Ascending aorta (tissue), 2 donors: ENCODE measurements at places on chromosomes 3 and 15. TPM values are rescaled to one million over a fixed set of nuclear protein-coding genes. Genes with fewer than 3 reads are reported as not detected.

DNA sequence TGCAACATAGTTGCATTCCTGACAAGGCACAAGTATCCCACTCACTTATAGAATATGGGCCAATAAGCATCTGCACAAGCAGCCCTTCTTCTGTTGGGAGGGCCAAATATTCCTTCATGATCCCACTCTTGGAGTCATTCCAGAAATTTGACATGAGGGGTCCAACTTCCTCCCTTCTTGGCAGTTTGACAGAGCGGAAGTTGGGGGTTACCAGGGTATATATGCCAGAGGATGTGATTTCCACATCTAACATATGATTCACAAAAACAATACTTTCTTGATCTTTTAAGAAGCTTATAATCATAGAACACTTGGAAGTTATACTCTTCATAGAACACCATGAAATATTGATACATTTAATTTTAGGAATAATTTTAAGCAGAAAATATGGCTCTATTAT lies 100.9 kb upstream of the CRBN start:
- DNase-seq, result no peak

DNA sequence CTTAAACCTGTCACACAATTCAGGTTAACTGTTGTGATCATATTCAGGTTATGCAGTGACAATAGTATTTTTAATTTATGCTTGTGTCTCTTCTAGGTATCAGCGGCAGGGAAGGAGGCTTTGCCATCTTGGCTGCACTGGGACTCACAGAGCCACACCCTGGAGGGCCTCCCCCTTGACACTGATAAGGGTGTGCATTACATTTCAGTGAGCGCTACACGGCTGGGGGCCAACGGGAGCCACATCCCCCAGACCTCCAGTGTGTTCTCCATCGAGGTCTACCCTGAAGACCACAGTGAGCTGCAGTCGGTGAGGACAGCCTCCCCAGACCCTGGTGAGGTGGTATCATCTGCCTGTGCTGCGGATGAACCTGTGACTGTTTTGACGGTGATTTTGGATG lies 23.6 kb upstream of the BSN start:
- no peak for DNase-seq

DNA sequence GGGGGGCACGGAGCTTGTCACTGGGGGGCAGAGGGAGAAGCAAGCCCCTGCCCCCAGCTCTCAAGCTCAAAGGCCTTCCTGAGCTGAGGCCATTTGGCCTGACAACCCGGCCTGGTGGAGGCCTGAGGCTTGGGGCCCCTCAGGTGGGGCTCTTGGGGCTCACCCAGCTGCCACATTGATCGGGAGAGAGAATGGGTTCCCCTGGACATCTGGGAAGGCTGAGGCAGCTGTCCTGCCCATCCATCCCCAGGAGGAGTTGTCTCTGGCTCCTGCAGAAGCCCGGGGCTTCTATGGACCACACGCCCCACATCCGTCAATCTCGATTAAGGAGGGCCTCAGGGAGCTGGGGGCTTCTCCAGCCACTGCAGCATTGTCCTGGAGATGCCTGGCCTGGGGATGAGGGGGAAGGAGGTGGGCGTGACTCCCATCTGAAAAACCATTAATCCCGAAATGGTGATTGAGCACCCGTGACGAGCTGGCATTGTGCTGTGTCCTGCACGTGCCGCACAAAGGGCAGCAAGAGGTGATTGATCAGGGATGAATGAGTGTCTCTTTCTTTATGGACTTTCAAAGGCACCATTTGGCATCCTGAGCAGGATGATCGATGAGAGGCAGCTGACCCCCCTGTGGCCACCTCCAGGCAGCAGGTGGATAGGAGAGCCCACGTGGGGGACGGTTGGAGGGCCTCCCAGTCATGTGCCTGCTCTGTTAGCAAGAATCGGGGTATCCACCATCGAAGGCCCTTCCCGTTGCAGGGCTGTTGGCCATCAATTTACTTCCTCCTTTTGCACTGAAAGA lies 17.2 kb upstream of the CRABP1 start:
- no peak for DNase-seq

DNA sequence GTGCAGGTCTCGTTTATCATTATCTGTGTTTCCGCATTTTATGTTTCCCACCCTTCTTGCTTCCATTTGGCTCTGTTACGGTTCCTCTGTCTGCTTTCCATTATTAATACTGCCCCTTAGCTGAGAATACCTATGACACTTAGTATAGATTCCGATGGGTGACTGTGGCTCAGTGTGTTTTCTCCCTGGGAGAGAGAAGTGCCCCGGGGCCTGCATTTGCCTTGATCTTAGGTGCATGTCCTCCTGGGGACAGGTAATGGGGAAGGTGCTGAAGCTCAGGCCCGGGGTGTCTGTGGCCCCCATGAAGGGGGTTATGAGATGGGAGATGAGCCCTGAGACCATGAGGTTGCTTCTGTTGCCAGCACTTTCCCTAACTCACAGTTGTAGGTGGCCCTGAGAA lies 43.4 kb upstream of the PCSK6 start:
- DNase-seq, result no peak

DNA sequence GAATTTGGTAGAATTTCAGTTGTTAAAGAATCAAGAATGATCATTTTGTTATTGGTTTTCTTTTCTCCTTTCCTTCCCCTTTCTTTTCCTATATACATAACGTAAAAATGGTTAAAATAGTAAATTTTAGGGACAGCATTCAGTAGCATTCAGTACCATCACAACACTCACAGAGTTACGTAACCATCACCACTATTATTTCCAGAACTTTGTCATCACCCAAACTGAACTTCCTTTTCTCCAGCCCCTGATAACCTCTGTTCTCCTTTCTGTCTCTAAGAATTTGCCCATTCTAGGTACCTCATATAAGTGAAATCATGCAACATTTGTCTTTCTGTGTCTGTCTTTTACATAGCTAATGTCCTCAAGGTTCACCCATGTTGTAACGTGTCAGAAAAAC lies 165.3 kb downstream of the AKAP13 start:
- DNase-seq, result no peak

DNA sequence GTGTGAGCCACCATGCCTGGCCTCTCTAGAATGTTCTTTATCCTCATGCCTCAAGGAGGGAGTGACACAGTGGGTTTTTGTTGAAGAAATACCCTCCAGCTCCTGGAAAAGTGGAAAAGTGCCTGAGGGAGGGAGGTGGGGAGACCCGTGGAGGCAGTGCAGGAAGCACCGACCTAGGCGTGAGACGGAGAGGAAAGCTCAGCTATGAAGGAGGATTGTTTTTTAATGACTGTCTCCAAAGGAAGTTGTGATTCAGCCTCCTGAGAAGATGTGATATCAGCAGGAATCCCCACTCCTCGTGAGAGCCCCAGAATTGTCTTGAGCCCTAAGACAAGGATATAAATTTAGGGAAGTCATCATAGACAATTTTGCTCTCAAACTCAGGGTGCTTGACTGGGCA lies 21.7 kb downstream of the RPLP1 start:
- DNase-seq, result no peak

DNA sequence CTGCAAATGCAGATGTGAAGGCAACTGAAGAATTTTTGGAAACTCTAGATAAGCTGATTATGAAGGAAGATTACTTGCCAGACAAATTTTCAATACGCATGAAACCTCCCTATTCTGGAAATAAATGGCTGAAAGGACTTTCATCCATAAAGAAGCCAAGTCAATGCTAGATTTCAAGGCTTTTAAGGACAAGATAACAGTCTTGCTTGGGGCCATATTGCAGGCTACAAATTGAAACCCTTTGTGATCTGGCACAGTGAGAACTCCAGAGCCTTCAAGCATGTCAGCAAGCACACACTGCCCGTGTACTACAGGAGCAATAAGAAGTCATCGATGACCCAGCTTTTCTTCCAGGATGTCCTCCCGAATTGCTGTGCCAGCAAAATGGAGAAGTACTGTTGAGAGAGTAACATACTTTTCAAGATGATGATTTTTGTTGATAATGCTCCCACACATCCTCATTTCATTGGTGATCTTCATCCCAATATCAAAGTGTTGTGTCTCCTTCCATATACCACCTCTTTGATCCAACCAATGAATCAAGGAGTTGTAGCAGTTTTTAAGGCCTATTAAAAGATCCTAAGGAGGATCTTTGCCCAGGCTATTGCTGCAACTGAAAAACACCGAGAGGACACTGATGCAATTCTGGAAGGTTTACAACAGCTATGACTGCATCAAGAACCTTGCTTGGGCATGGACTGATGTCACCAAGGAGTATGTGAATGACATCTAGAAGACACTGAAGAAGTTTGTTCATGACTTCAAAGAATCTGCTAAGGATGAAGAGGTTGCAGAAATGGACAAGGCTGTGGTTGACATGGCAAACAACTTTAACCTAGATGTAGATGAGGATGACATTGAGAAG lies 20.3 kb downstream of the CALML4 start:
- DNase-seq, result no peak

DNA sequence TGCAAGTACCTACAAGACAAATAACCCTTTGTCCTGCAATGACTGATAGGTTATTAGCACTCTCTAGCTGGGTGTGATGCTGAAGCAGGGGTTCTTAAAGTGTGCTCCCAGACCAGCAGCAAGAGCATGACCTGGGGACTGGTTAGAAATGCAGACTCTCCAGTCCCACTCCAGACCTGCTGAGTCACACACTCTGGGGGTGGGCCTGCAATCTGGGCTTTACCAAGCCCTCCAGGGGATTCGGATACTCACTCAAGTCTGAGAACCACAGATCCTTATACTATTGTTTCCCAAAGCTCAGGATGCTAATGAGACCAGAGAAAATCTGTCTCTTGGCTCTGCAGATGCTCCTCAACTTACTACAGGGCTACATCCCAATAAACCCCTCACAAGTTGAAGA lies 142.1 kb upstream of the RAD18 start:
- no peak for DNase-seq

DNA sequence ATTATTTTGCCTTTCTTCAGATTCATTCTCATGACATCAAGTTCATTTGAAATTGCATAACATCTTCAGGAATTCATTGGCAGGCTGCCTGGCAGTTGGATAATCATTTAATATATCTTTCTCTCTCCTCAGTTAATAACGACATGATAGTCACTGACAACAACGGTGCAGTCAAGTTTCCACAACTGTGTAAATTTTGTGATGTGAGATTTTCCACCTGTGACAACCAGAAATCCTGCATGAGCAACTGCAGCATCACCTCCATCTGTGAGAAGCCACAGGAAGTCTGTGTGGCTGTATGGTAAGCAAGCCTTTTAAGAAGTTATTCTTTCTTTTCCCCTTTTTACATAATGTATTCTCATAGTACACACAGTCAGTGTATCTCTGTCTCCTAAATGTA lies 38.2 kb downstream of the TGFBR2 start:
- no peak for DNase-seq

- no peak for DNase-seq
Observed at GRCh38 chr3:82496890-82497560, 735.6 kb upstream of the GBE1 start.

- DNase-seq, result no peak
Observed at GRCh38 chr15:35657679-35658311, 111.8 kb upstream of the DPH6 start.

GRCh38 chr15:80966431-80967197 lies 23.0 kb downstream of the MESD start:
- DNase-seq, result no peak

The C3orf22 gene
- not detected for total RNA-seq

The SERINC4 gene
- not detected for total RNA-seq

The SNX22 gene
- total RNA-seq, result 0.53 TPM

The C15orf39 gene
- total RNA-seq, result 30.8 TPM

The ARPP19 gene
- 71.7 TPM for total RNA-seq

The SLC9C1 gene
- total RNA-seq, result 0.32 TPM

The SLC28A2 gene
- total RNA-seq, result not detected

The THBS1 gene
- 725 TPM for total RNA-seq

The TMEM40 gene
- total RNA-seq, result not detected

The TOMM70 gene
- 16.4 TPM for total RNA-seq
